ENCODE measurements at places on chromosomes 2 and 18. TPM values are rescaled to one million over a fixed set of nuclear protein-coding genes. Genes with fewer than 3 reads are reported as not detected.

Gene NT5DC4
- not detected for total RNA-seq

Gene PMAIP1
- total RNA-seq, result 43.3 TPM

Gene PIEZO2
- total RNA-seq, result 25.4 TPM

Gene PTPRM
- 22.2 TPM for total RNA-seq

Gene APOB
- not detected for total RNA-seq

Gene RESP18
- not detected for total RNA-seq

Gene ELOA2
- not detected for total RNA-seq

Gene HAT1
- total RNA-seq, result 37.4 TPM

Gene RGPD4
- not detected for total RNA-seq

Gene RUFY4
- not detected for total RNA-seq

Gene MDH1B
- total RNA-seq, result 1.3 TPM

Gene IL1F10
- total RNA-seq, result not detected

Gene CHST9
- not detected for total RNA-seq

Gene CYRIA
- total RNA-seq, result 1.9 TPM

Gene PHOSPHO2
- 8.3 TPM for total RNA-seq

All from epithelial cell of alveolus of lung (primary cell).